ENCODE measurements at places on chromosomes 7 and 10. TPM values are rescaled to one million over a fixed set of nuclear protein-coding genes. Genes with fewer than 3 reads are reported as not detected.

DNA sequence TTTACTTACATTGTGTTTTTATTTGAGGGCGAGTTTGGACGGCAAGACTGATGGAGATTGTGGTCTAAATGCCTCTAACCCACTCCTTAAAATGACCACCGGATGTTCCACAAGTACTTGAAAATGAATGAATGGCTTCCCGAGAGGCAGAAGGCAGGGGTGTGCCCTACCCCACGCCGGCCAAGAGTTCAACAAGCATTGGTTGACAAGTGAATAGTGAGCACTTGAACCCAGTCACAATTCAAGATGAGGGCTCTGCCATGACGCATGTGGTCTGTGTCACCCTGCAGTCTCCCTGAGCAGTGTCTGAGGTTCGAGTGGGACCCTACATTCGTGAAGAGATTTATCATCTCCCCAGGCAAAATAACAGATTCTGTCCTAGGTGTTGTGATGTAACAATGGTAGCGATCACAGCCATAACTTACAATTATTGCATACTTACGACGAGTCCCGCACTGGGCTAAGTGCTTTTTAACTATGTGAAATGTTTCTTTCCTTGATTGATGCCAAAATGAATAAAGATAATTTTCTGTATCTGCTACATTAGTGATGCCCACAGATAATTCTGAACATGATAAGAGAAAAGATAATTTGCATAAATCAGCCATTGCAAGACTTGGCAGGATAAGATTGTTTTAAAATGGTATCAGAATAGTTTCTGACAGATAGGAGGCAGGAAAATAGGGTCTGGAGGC is 305.4 kb downstream of the WDR37 start:
- DNase-seq: no peak

- DNase-seq: no peak
These were observed 1175.3 kb downstream of the GATA3 start for GRCh38 chr10:9229702-9230244.

DNA sequence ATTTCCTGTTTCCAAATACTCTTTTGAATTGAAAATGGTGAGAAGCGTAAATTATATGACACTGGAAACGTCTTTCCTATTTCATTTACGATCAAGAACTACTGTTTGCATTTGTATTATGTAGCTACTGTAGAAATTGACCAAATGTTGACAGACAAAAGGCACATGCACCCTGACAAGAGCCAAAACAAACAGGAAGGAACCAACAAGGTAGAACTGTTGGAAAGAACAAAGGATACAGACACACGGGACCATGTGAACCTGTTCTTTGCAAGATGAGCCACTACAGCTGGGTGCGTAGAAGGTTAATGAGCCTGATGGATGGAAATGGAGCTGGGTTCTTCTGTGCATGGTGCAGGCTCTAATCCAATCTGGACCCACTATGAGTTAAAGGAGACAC is 48.4 kb upstream of the FZD8 start:
- DNase-seq: no peak

DNA sequence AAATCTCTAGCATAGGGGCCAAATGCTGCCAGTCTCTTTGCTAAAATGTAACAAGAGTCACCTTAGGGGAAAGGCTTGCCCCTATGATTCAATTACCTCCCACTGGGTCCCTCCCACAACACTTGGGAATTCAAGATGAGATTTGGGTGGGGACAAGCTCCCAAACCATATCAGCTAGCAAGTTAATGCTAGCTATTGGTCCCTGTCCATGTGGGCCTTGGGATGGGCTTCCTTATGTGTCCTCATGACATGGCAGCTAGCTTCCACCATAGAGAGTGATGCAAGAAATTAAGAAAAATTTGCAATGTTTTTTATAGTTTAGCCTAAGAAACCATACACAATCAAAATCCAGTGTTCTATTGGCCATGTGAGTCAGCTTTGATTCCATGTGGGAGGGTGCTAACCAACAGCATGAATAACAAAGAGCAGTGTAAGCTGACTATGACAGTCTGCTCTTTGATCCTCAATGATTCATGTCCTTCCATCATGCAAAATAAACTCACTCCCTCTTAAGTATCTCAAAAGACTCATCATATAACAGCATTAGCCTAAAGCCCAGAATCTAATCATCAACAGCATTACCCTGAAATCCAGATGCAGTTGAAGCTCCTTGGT is 21.7 kb upstream of the ZNF365 start:
- DNase-seq: no peak

DNA sequence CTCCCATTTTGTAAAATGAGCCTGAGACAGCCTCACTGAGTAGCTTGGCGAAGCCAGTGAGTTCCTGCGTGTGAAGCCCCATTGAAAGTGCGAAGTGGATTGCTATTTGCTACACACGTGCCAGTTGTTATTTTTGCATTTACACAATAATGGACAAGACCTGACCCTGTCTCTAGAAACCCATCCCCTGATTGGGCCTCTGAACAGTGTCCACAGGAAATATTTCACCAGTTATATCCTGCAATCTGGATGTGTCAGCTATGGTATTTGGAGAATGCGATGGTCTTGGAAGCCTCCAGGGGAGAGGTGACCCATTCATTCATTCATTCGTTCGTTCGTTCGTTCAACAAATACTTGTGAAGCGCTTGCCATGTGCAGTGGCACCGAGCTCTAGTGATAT is 37.1 kb downstream of the COL13A1 start:
- no peak for DNase-seq

GRCh38 chr7:53947732-53948131 is 594.4 kb upstream of the VSTM2A start:
- no peak for DNase-seq

- peak; percentile 81 for DNase-seq
These were observed at the start of gene NPM3 for GRCh38 chr10:101782811-101783735. TSS of gene NPM3 (minus strand) at chr10:101783446. CDS start at chr10:101783390, 56 bp downstream.

DNA sequence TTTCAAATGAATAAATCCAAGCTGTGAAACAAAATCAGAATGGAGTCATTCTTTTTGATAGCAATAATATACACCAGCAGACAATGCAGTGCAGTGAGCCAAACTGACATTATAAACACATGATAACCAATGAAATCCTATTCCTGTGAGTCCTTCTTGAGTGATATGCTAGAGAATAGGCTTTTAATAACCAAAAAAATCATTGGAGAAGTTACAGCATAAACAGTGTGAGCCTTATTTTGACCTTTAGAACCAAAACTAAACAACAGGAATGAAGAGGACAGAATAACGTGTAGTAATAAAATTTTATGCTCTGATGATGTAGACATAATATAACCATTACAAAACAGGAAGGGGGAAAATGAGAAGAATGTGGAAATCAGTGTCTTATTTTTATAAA is 8.7 kb downstream of the HUS1 start:
- DNase-seq: no peak

GRCh38 chr10:10462151-10462941 is 555.3 kb upstream of the CELF2 start:
- no peak for DNase-seq

- no peak for DNase-seq
These were observed 323.3 kb downstream of the PHTF2 start for GRCh38 chr7:78121888-78122287.

GRCh38 chr7:23431702-23432199 is 38.5 kb downstream of the IGF2BP3 start:
- DNase-seq: no peak

DNA sequence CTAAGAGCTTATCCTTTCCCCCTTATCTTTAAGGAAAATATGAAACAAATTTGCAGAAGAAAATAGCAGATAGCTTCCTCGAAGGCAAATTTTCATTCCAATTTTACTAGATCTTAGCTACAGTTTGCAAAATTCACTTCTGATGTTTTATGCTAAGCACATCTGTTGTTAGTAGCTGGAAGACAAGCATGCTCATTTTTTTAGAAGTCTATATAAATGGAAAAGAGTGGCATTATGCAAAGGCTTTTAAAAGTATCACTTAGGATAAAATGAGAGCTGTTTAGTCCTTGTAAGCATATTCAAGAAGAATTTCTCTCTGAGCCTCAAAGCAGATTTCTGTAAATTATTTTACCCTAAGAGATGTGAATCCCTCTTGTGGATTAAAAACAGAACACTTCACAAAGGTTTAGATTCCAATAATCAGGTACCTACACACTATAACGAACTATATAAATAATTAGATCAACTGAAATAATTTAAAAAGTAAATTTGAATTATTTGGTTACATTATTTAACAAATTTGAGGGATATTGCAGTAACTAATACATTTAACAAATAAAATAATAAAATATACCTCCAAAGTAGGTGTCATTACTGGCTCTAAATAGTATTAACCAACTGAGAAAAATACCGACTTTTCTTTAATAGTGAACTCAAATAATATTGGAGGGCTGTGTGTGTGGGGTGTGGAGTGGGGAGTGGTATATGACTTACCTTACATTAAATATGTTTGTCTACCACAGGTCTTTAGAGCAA is 307.1 kb downstream of the SEMA3D start:
- no peak for DNase-seq

GRCh38 chr10:125840955-125841354 is 17.6 kb downstream of the BCCIP start:
- no peak for DNase-seq

DNA sequence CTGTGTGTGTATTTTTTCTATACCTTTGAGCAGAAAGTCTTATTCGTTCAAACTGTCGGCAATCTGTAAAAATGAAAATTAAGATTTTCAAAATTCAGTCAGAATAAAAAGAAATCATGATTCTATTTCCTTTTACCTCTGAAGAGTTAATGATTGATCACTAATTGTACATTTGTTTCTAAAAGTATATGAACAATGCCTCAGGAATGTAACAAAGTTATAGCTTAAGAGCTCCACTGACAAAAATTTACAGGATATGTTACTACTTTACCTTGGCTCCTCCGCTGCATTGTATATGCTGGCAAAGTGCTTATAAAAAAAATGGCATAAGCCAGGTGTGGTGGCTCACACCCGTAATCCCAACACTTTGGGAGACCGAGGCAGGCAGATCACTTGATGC is 225.7 kb downstream of the VTI1A start:
- no peak for DNase-seq

- DNase-seq: peak; percentile 72
These were observed 4.7 kb upstream of the NOS3 start for GRCh38 chr7:150986099-150986512.

GRCh38 chr10:6729071-6729774 is 149.1 kb upstream of the PRKCQ start:
- DNase-seq: no peak

- DNase-seq: no peak
These were observed 170.9 kb upstream of the SMIM30 start for GRCh38 chr7:113289140-113289740.

DNA sequence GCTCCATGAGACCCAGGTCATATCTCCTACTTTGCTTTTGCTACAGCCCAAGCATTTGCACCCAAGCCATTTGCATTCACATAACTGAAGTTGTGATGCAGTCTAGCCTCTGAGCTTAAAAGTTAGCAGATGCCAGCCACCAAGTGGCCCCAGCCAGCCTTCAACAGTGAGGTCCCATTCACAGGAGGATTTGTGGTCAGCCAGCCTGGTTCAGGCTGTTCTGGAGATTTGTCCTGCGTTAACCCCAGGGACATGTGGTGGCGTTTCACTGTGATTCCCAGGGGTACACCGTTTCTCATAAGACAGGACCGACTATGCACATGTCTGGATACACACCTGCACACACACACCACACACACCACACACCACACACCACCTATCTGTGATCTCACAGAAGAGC is 51.2 kb downstream of the GPR26 start:
- DNase-seq: no peak

The CPN1 gene
- total RNA-seq: not detected

The ACSM6 gene
- not detected for total RNA-seq

The UCN3 gene
- not detected for total RNA-seq

The HYAL4 gene
- not detected for total RNA-seq

The ZNF775 gene
- 5.6 TPM for total RNA-seq

The IFIT2 gene
- total RNA-seq: 5.6 TPM

The FAS gene
- 5.6 TPM for total RNA-seq

Data from naive thymus-derived CD8-positive, alpha-beta T cell (primary cell).